ENCODE measurements at places on chromosomes 6 and 20. TPM values are rescaled to one million over a fixed set of nuclear protein-coding genes. Genes with fewer than 3 reads are reported as not detected.

SLC22A23 gene
- total RNA-seq = 32.2 TPM

DNA sequence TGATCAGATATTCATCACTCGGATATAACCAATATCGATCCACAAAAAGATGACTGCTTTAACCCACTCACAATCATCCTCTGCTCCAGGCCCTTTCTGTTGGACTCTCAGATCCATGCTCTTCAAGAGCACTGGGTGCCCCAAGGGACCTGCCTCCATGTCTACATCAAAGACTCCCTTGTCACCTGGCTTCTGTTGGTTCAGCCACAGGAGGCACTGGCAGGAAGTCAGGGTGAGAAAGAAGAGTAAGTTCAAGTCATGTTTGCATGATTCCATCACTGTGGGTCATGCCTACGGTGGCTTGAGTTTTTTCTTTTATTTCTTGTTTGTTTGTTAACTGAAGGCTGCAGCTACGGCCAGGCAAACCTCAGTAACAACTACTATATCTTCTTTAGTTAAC, 243.3 kb downstream of the ADGRG6 start:
- H3K4me3 ChIP-seq = no peak overlapping the region
- no peaks in the 10 kb centered on the region for H3K36me3 ChIP-seq
- H3K4me1 ChIP-seq = no peaks in the 10 kb centered on the region
- no peak for DNase-seq

PTCRA gene
- total RNA-seq = not detected

DNA sequence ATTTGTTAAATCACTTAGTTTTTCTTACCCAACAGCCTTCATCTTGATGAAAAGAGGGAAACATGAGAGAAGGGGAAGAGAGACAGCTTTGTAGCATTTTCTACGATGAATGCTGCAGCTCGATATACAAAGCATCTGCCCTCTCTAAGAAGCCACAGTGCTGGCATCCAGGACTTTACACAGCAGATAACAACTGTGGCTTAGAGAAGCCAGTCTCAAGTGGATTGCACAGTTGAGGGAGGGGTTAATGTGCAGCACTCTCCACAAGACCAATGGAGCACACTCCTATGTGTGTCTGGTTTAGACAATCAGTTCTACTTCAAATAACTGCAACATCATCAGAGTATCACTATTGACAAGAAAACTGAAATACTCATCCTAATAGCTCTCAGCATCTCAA, 5.8 kb downstream of the C6orf120 start:
- H3K27me3 ChIP-seq = no peaks in the 10 kb centered on the region
- H3K27ac ChIP-seq = no peak overlapping the region
- DNase-seq = no peak
- H3K4me3 ChIP-seq = no peak overlapping the region

ATP6V1G2 gene
- total RNA-seq = 1.0 TPM

DNA sequence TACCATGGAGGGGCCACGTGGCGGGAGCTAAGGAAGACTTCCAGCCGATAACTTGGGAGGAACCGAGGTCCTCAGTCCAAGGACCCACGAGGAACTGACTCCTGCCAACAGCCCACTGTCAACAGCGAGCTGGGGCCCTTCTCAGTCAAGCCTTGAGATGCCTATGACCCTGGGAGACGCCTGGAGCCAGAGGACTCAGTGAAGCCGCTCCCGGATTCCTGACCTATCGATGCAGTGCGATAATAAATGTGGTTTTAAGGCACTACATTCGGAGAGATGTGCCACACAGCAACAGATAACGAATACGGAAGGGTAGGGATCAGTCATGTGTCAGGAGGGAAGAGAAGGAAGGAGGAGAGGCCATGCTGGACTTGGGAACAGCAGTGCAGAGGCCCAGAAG, 208.5 kb downstream of the NFATC2 start:
- DNase-seq = no peak
- no peaks in the 10 kb centered on the region for H3K27me3 ChIP-seq
- no peaks in the 10 kb centered on the region for H3K36me3 ChIP-seq
- no peak overlapping the region for H3K27ac ChIP-seq
- H3K4me3 ChIP-seq = no peak overlapping the region

PROKR2 gene
- total RNA-seq = not detected

DNA sequence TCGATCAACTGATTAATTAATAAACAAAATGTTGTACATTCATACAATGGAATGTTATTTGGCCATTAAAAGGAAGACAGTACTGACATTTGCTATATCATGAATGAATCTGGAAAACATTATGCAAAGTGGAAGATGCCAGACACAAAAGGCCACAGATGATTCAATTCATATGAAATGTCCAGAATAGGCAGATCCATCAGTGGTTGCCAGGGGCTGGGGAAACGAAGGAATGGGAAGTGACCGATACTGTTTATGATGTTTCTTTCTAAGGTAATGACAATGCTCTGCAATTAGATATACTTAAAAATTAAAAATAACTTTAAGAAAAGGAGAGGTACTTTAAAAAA, 37.2 kb downstream of the ELOVL5 start:
- no peaks in the 10 kb centered on the region for H3K27me3 ChIP-seq
- H3K36me3 ChIP-seq = no peaks in the 10 kb centered on the region
- DNase-seq = no peak
- H3K4me1 ChIP-seq = peaks cover 5% of the 10 kb centered on the region
- no peak overlapping the region for H3K4me3 ChIP-seq

GRCh38 chr20:62980970-62981369, 25.8 kb downstream of the BHLHE23 start:
- H3K4me3 ChIP-seq = no peak overlapping the region
- no peaks in the 10 kb centered on the region for H3K27me3 ChIP-seq
- no peaks in the 10 kb centered on the region for H3K4me1 ChIP-seq

GRCh38 chr6:255751-256083, 36.6 kb upstream of the DUSP22 start:
- no peaks in the 10 kb centered on the region for H3K4me1 ChIP-seq
- no peaks in the 10 kb centered on the region for H3K27me3 ChIP-seq
- no peaks in the 10 kb centered on the region for H3K36me3 ChIP-seq
- no peak overlapping the region for H3K27ac ChIP-seq
- H3K4me3 ChIP-seq = no peak overlapping the region
- no peak for DNase-seq

BHLHE23 gene
- not detected for total RNA-seq

- no peaks in the 10 kb centered on the region for H3K36me3 ChIP-seq
- peak overlapping the region; percentile 75 for H3K27ac ChIP-seq
- peaks cover 42% of the 10 kb centered on the region for H3K4me1 ChIP-seq
These were observed 156.9 kb downstream of the VEGFA start for GRCh38 chr6:43926634-43927531.

- no peaks in the 10 kb centered on the region for H3K4me1 ChIP-seq
- DNase-seq = no peak
- no peaks in the 10 kb centered on the region for H3K36me3 ChIP-seq
- no peak overlapping the region for H3K4me3 ChIP-seq
These were observed 427.9 kb downstream of the QKI start for GRCh38 chr6:163842467-163842866.

MC3R gene
- not detected for total RNA-seq

GRCh38 chr6:71072508-71072907, 115.6 kb upstream of the B3GAT2 start:
- no peak for DNase-seq
- no peak overlapping the region for H3K4me3 ChIP-seq
- no peaks in the 10 kb centered on the region for H3K36me3 ChIP-seq
- no peaks in the 10 kb centered on the region for H3K27me3 ChIP-seq

DPPA5 gene
- not detected for total RNA-seq

DNA sequence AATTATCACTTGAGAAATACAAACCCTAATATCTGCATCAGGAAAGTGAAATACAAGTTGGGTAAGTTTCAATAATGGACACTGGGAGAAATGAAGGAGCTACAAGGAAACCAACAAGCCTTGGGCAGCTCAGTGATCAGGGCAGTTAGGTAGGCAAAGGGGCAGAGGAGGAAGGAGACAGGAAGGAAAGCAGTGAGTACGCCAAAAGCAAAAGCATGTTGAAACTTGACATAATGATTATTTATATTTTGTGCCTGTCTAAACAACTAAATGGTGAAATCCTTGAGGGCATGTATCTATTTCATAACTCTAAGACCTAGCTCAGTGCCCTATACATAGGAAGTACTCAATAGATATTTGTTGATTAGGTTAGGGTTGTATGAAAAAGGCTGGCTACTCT, 23.3 kb downstream of the PXT1 start:
- H3K4me3 ChIP-seq = no peak overlapping the region
- DNase-seq = no peak
- no peaks in the 10 kb centered on the region for H3K36me3 ChIP-seq
- H3K27me3 ChIP-seq = no peaks in the 10 kb centered on the region
- no peak overlapping the region for H3K27ac ChIP-seq

IL17F gene
- not detected for total RNA-seq

- no peak overlapping the region for H3K27ac ChIP-seq
- no peak for DNase-seq
- H3K36me3 ChIP-seq = no peaks in the 10 kb centered on the region
- H3K27me3 ChIP-seq = no peaks in the 10 kb centered on the region
- H3K4me3 ChIP-seq = no peak overlapping the region
These were observed 110.5 kb downstream of the MANEA start for GRCh38 chr6:95687839-95688238.

DNA sequence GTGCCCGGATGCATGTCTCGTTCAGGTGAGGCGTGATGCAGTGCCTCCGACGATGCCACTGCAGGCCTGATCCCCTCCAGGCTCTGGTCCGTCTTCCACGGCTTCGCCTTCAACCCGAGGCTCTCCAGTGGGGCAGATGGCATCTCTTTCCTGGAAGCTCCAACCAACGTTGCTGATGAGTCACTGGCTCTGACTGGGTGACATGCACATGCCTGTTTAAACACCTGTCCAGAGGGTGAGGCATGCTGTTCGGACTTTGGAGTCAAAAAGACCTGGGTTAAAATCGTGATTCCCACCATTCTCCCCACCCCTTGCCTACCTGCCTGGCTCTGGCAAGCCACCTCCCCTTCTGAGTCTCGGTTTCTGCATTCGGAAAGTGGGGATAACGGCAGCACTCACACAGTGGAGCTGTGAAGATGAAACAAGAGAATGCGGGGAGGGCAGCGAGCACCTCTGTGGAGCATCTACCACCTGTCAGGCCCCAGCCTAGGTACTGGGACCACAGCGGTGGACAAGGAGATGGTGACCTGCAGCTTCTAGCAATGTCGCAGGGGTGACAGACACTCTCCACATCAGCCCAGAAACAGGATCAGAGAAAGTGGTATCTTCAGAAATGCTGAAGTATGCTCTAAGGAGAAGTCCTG, 8.5 kb upstream of the EDN3 start:
- H3K4me3 ChIP-seq = no peak overlapping the region
- H3K4me1 ChIP-seq = no peaks in the 10 kb centered on the region
- no peaks in the 10 kb centered on the region for H3K27me3 ChIP-seq
- no peak overlapping the region for H3K27ac ChIP-seq

DNA sequence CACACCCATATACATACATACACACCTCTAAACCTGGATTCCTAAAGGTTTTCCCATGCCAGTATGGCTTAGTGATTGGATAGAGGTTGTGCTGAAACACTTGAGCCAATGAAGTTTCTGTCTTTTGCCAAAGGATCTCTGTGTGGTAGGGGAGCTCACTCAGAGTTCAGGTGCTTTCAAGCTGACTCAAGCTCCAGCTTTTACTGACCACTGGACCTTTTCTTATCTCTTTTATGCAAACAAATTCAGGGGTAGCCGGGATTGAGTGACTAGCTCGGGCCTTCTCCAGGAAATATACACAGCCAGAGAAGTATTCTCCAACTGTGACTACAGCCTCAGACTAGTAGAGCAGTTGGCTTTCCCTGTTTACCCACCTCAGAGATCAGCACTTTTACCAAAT, 21.5 kb upstream of the DSE start:
- no peaks in the 10 kb centered on the region for H3K36me3 ChIP-seq
- H3K27ac ChIP-seq = no peak overlapping the region
- no peak for DNase-seq
- no peaks in the 10 kb centered on the region for H3K27me3 ChIP-seq
- no peak overlapping the region for H3K4me3 ChIP-seq
- H3K4me1 ChIP-seq = no peaks in the 10 kb centered on the region

CD93 gene
- 19.2 TPM for total RNA-seq

DNA sequence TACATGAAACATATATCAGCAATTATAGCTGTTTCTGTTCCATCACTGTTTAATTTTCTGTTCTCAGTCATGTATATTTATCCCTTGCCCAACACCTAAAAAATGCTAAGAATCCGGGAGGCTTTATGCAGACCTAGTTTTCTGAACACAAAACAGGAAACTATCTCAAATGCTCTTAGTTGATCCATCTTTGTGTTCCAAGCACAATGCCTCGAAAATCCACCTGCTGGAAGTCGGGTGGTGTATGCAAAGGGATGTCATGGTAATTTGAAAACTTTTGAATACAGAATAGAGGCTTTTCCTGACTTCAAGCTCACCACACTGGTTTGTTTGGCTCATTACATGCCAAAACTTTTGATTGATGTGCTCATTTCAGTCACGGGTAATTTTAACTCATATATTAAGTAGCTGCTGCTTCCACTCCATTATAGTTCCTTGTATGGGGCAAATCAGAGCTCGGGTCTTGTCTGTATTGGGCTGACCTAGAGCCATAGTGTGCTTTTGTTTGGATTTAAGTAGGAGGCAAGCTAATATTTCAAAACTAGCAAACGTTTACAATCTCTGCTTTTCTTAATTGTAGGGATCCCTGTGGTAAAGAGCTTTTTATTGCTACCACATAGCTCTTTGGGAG, 646.5 kb upstream of the EPHA7 start:
- no peak overlapping the region for H3K4me3 ChIP-seq
- no peak overlapping the region for H3K27ac ChIP-seq
- no peak for DNase-seq
- H3K27me3 ChIP-seq = no peaks in the 10 kb centered on the region

DNA sequence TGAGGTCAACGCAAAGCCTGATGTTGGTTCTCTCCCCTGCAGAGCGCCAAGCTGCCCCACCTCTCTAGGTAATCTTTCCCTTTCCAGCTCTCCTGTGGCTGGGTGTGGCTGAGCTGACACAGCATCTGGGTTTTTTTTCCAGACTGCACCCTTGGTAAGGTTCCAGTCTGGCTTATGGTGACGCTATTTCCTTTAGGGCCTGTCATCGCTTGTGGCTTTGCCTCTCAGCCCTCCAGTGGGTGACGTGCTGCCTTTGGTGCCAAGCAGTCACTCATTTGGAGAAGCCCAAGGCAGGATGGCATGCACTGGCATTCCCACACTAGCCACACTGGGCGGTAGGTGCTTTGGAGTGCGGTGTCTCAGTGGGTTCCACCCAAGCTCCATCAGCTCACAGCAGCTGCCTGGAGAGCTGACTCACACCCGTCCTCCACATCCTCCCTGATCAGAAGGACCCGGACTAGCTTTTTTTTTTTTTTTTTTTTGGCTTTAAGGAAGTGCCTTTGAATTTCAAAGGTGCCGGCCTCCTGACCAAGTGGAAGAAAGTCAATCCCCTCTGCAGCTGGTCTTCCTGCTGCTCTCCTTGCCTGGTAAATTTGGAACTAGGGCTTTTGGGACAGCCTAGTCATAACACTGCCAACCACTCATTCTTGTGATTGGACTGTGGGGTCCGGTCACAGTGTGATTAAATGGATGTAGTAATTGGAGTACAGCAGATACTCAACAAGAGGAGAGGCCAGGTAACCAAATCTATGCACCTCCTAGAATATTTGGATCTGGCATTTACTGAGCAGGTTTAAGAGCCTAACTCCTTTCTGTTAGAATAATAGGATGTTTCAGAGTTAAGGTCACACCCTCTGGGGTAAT, 153.6 kb downstream of the CD83 start:
- no peak overlapping the region for H3K4me3 ChIP-seq
- H3K4me1 ChIP-seq = no peaks in the 10 kb centered on the region
- no peak overlapping the region for H3K27ac ChIP-seq
- no peaks in the 10 kb centered on the region for H3K27me3 ChIP-seq
- DNase-seq = no peak

TFAP2C gene
- total RNA-seq = 2.3 TPM

- H3K36me3 ChIP-seq = no peaks in the 10 kb centered on the region
- DNase-seq = no peak
- H3K27ac ChIP-seq = no peak overlapping the region
These were observed 28.7 kb downstream of the MOCS1 start for GRCh38 chr6:39905640-39905975.
